ENCODE measurements at places on chromosomes 5 and 9. TPM values are rescaled to one million over a fixed set of nuclear protein-coding genes. Genes with fewer than 3 reads are reported as not detected.

Gene FOXI1
- not detected for total RNA-seq

Gene LRRC19
- total RNA-seq, result not detected

Gene PCDHB3
- total RNA-seq, result 2.0 TPM

Gene FBP1
- total RNA-seq, result 6.6 TPM

Gene CFAP157
- 0.16 TPM for total RNA-seq

Gene LRRTM2
- total RNA-seq, result 0.36 TPM
